ENCODE measurements at places on chromosomes 4 and X. TPM values are rescaled to one million over a fixed set of nuclear protein-coding genes. Genes with fewer than 3 reads are reported as not detected.

- no peak for DNase-seq
Observed at GRCh38 chrX:69884210-69884609, 165.5 kb downstream of the AWAT2 start.

- DNase-seq, result peak; percentile 44
Observed at GRCh38 chr4:20773144-20773997, 73.1 kb downstream of the PACRGL start.

- no peak for DNase-seq
Observed at GRCh38 chr4:81136161-81136905, 78.7 kb downstream of the PRKG2 start.

DNA sequence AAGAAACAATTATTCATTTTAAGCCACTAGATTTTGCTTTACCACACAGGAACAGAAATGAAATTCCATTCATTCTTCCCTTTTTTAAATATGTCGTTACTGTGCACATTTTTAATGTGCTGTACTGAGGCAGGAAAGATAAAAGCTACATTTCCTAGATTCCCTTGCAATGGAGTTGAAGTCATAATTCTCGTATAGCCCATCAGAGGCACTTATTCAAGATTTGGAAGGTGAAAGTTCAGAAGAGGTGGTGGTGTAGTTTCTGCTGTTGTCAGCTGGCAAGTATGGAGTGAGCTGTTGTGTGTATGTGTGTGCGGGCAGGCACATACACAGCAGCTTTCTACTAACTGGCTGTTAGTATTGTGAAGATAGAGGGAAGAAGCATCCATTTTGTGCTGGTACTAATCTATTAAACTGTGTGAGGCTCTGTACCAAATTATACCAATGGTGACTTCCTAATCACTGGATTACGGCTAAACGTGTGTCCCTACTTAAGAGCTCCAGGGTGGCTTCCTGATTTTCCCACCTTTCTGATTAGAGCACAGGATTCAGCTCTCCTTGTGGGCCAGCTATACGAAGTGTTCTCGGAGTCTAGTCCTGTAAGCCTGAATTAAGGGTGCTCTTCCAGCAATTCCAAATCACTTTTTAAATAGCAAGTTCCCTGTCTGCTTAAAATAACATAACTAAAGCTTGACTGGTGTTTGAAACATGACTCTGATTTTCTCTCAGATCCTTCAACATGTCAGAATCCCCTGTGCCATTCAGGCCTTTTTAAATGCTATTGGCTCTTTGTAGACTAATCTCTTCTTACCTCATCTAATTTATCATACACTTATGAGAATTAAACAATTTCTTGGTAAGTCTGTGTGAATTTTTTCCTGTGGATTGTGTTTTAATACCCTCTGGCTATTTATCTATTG, 43.8 kb downstream of the PDS5A start:
- DNase-seq, result no peak

DNA sequence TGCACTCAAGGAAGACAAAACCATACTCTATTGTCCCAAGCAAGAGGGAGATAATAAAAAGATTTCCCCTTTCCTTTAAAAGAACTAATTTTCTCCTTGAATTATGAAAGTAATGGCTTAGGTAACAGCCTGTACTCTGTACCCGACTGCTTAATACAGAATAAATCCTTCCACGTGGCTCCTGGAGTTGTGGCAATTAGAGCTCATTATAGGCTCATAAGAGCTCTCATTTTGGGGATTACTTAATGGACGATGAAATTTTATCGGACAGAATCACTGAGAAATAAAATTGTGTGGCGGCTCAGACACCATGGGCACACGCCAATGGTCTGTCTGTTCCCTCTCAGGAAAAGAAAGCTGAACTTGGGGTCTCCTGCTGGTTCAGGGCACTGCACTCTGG, 2.8 kb upstream of the GSX2 start:
- no peak for DNase-seq

DNA sequence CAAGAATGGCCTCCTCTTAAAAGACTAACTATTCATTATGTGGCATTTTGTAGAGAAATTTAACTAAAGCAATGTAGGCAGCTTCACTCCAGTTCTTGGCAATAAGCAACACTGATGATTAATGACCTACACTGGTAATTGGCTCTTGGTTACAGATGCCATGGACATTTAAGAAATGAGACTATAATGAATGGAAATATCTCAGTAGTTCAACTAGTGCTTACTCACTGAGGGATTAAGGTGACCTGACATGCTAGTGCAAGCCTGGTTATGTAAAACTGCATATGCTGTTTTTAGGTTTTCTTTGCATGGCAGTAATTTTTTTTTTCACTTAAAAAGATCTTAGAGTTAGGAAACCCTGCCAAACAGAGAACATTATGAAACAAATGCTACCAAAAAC, 152.7 kb upstream of the AADAT start:
- no peak for DNase-seq

GRCh38 chrX:43661521-43662240, 5.6 kb downstream of the MAOA start:
- DNase-seq, result no peak

GRCh38 chr4:47662975-47663374, 174.9 kb downstream of the CORIN start:
- DNase-seq, result no peak

DNA sequence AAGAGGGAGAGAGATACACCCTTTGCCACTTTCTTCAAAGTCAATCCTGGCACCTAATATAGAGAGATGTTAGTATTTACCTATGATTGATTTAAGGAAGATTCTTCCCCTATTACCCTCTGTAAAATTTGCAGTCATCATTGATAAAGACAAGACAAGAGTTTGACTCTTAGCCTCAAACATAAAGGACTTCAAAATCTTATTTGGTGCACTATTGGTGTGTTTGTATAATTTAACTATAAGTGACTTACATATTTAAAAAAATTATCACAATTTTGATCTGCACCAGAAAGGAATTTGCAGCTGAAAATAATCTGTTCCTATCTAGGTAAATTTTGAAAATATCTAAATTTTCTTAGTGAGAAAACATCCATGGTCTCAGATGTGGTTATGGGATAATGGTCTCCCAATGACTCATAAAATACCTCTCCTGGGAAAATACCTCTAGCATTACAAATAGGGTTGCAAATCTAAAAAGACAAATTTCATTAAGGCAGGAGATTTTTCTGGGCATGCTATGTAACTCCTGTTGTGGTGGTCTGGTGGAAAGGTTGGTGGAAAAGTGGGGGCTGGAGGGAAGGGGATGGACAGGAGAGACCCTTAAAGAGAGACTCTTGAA, 173.6 kb upstream of the MED14 start:
- no peak for DNase-seq

- DNase-seq, result peak; percentile 38
Observed at GRCh38 chr4:30720661-30721184, 554 bp downstream of the PCDH7 start.

CXCL11 gene
- total RNA-seq, result not detected

PABPC1L2A gene
- total RNA-seq, result not detected
